Astrocyte of the spinal cord (primary cell): ENCODE measurements at places on chromosomes 3 and 15.

DNA sequence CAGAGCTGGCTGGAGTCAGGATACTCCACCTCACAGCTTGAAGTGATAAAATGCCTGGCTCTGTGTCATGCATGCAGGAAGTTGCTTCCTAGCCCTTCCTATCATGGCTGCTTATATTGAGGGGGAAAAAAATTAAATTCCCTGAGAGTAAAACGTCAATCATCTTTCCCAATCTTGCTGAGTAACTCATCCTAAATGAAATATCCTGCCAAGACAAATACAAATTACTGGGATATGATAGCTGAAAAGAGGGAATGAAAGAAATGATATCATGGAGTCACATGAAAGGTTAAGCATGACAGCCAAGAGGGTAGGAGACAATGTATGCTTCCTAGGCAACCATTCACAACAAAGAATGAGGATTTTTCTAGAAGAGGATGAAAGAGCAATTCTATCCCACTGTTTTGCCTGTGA is 110.6 kb downstream of the ABI3BP start:
- DNase-seq, result no peak

DNA sequence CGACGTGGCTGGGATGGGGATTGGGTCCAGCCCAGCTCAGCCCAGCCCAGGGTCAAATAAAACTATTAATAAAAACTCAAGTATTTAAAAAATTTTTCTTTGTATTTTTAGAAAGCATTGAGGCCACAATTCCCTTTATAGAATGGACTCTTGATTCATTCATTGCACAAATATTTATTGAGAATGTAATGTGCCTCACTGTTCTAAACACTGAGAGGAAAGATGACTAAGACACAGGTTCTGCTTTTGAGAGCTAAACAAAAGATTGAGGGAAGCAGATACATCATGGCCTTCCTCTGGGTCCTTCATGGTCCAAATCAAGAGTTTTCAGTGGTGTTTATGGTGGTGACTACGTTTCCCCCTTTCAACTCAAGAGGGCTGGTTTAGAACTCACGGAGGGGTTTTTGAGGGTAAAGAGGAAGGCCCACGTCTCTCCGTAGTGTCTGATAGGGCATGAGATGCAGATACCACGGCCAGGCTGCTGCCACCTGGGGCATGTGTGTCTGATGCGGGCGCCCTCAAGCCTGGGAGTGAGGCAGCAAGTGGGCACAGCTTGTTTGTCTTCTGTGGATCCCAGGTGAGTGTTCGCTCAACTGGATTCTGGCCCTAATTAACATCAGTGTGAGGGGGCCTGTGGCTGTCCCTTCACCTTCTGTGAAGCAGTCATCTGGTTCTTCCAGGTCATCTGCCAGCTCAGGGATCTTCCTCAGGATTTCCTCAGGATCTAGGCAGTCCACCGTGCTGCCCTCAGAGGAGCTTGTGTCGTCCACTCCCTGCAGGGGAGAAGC is 73.5 kb upstream of the SCN5A start:
- DNase-seq, result peak; percentile 55

DNA sequence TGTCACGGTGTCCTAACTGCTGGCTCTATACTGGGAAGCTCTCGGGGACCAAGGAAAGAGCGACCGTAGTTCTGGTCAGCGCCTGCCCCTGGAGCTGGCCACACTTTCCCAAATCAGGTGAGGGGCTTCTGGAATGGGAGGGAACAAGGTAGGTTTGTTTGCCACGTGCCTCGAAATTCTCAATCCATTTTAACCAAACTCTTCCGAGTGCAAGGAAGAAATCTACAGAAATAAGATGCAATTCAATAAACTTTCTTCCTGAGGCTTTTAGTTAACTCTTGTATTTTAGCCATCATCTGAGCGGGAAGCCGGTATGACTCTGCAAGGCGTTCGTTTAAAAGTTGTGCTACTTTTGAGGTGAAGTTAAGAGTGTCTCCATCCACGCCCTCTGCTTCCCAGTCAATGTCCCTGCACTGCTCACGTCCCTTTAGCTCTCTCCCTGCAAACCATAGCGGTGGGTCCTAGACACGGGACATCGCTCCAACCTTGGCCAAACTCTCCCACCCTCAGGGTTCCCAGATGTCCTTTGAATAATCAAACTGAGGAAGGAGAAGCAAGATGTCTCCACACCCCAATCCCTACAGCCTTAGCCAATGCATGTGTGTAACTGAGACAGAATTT is 597 bp downstream of the AGTR1 start:
- DNase-seq, result no peak

GRCh38 chr15:83890587-83890986 is 236.7 kb downstream of the ADAMTSL3 start:
- DNase-seq, result no peak

GRCh38 chr3:24006-24405 is 172.6 kb upstream of the CHL1 start:
- DNase-seq, result no peak

DNA sequence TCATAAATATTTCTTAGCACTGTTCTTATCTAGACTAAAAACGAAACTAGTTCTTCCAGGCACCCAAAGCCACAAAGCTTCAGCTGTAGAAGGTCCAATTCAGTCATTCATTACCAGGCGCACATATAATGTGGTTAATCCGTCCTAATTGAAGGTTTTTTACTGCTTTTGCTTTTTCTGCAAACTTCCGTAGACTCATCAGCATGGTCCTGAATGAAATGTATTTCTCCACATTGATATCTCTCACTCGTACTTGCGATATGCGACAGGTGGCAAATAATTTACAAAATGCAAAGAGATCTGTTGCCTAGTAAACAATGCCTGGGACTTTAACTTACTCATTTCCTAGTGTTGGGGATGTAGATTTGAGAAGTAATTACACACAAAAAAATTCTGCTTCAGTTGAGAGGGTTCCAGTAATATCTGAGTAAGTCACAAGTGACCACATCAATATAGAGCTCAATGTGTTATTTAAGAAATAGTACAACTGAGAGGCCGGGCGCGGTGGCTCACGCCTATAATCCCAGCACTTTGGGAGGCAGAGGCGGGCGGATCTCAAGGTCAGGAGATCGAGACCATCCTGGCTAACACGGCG is 75.0 kb upstream of the MBNL1 start:
- no peak for DNase-seq

DNA sequence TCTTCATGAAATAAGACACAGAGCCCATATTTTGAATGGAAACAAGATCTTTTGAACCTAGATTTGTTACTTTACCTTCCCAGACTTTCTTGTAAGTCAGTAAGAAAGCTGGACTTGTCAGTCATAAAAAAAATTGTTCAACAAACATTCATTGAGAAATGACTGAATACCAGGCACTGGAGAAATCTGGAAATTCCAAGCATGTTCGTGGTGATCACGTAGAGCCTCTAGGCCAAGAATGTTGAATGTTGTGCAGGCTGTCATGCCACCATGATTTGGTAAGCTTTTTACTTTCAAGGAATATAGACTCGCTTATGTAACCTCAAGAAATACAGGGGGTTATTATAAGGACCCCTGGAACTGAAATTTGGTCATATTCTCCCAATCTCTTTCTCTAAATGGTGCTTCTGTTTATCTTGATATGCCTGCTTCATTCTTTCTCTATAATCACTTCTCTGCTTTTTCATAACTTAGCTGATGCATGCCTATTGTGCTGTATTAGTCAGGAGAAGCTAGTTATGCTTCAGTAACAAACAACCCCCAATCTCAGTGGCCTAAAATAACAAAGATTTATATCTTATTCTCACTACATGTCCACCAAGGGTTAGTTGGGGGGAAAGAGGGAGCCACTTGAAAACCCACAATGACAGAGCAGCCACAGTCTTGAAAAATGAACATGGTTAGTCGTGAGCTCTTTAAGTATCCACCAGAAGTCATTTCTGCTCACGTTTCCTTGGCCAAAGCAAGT is 3.4 kb upstream of the TPM1 start:
- DNase-seq, result peak; percentile 57

DNA sequence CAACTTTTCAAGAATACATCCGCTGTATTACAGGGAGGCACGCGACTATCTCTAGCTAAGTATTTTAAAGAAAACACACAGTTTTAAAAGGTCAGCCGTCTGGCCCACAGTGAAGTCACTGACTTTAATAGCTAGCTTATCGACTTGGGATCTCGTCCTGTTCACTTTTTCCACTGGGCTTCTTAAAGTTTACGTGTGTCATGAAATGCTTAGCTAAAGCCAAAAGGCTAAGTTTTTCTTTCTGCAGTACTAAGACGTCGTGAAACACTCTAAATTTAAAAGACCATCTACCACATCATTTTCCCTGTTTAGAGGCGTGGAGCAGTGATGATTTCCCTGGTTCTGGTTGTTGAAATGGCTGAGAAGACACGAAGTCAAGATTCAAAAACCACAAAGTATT is 27.1 kb downstream of the LRIG1 start:
- DNase-seq, result peak; percentile 86

DNA sequence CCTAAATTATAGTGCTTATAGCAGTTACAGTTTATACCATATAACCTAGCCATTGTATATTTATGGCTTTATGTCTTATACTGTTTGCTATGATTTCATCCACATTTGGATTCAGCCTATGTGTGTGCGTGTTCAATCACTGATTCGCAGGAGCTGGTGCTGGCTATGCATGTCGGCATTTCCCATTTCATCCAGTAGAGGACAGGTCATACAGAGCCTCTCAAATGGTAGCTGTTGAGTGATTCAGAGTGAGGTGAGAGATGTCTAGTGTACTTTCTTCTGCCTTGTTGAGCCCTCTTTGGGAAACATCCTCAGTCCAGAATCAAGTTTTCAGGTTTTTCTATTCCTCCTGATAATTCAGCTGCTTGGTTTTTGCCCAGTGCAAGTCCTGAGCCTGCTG is 76.1 kb downstream of the FRMD4B start:
- DNase-seq, result peak; percentile 42

- no peak for DNase-seq
These were observed 281.0 kb downstream of the OXSM start for GRCh38 chr3:26070854-26071253.

DNA sequence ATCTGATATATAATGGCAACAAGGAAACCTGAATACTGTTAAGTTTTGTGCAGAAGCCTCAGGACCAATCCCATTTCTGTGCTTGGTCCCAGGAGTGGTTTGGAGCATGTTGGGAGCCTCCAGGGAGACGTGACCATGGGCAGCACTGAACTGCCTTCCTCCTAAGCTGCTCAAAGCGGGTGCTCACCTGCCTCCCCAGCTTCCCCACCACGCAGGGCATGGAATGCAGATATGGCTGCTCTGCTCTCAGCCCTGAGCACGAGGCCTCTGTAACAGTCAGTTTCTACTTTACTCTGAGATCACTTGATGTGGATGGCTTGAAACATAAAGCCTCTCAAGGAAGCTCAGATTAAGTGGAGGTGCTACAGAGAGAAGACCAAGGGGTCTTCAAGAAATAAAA is 49.3 kb downstream of the MESD start:
- DNase-seq, result no peak

DNA sequence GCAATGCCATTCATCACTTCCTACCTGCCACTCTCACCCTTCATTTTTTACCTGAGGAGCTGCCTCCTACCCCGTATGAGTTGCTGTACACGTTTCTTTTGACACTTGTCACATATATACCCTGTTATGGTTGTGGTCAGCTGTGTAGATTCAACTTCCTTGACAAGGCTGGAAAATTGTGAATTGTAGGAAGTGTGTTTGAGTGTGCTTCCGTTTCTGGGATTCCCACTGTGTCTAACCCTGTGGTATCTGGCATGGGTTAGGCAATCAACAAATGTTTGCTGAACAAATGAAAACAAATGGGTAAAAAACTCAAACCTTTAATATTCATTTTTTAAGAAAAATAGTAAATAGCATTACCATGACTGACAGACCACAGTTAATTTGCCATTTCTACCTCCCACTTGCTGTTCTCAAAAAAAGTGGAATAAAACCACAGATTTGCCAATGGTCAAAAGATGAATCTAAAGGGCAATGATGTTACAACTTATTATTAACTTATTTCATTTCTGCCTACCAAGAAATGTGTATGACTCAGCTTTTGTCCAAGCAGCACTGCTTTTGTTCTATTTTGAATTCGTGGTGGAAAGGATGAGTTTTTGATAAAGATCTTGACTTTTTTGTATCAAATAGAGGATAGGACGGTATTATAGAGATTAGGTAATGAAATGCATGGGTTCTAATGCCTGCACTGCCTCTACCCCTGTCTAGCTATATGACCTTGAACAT is 404.6 kb downstream of the LPP start:
- peak; percentile 44 for DNase-seq

DNA sequence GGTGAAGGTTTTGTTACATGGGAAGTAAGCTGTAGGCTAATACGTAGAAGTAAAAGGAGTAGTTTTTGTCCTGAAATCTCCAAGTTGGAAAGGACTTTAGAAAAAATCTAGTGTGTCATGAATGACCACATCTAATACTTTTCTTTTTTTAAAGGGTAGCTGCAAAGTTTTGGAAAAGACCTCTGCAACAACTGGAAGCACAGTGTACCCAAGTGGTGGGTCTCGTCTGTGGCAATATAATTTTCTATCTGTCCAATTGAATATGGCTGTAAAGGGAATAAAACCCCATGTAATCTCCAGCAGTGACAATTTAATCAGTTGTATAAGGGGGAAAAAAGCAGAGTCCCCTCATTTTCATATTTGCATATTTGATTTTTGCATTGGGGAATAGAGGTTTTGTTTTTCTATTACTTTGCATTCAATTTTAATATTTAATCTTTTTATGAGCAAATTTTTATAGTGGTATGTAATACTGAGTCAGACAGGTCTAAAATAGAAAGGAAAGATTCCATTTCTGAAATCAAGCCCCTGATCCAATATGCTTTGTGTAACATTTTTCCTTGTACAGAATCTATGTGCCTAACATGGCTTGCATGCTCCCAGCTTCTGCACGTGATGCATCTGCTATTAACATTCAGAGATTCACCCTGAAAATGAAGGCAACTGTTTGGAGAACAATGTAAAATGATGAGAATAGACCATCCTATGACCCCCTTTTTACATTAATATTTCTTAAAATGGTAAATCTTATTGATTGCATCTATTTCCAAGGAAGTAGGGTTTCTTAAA is 531.4 kb downstream of the ZIC1 start:
- peak; percentile 48 for DNase-seq

GRCh38 chr15:65041787-65042186 is 3.4 kb upstream of the SLC51B start:
- no peak for DNase-seq

DNA sequence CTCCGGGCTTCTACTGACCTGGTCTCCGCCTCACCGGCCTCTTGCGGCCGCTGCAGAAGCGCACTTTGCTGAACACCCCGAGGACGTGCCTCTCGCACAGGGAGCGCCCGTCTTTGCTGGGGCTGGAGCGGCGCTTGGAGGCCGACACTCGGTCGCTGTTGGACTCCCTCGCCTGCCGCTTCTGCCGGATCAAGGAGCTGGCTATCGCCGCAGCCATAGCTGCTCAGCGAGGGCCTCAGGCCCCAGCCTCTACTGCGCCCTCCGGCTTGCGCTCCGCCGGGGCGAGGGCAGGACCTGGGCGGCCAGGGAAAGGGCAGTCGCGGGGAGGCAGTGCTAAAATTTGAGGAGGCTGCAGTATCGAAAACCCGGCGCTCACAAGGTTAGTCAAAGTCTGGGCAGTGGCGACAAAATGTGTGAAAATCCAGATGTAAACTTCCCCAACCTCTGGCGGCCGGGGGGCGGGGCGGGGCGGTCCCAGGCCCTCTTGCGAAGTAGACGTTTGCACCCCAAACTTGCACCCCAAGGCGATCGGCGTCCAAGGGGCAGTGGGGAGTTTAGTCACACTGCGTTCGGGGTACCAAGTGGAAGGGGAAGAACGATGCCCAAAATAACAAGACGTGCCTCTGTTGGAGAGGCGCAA is 319.2 kb downstream of the FGF12 start:
- DNase-seq, result peak; percentile 42

- DNase-seq, result peak; percentile 33
These were observed 16.2 kb upstream of the CHD2 start for GRCh38 chr15:92883876-92884435.
